ENCODE measurements at places on chromosomes 11 and 22.

- no peak for DNase-seq
These were observed 261.1 kb downstream of the SBF2 start for GRCh38 chr11:10032935-10033334.

DNA sequence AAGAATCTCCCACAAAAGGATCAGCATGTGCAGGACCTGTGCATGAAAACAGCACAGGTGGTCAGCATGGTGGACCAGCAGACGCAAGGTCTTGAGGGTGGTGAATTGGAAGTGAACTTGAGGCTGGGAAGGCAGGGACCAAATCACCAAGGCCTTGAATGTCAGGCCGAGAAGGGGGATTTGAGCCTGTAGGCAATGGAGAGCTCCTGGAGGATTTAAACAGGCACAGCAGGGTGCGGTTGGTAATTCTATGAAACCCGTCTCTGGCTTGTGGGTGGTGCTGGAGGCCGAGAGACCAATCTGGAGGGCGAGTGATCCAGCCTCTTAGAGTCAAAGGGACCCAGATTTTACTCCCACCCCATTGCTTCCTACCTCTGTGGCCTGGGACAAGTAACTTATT is 2.4 kb downstream of the TSKU start:
- DNase-seq, result no peak

DNA sequence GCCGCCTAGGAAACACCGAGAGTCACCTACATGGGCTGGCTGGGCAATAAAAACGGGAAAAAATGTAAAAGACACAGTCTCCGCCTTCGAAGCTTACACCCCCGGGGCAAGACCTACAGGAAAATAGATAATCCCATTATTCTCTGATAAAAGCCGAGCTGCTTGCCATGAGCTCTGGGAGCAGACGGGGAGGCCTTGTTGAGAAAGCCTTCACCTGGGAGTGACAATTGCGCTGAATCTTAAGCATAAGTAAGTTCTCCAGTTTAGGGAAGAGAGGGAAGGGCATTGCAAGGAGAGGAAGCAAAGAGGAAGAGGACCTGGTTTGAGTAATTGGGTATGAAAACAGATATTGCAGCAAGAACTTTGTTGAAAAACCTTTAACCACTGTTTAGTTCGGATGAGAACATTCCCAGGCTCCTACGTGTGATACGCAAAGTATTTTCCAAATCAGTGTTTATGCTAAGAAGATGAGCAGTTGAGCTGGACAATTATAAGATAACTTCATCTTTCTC is 813 bp upstream of the BTBD10 start:
- no peak for DNase-seq

GRCh38 chr11:55652560-55652959 is 4.4 kb downstream of the OR4S2 start:
- no peak for DNase-seq

DNA sequence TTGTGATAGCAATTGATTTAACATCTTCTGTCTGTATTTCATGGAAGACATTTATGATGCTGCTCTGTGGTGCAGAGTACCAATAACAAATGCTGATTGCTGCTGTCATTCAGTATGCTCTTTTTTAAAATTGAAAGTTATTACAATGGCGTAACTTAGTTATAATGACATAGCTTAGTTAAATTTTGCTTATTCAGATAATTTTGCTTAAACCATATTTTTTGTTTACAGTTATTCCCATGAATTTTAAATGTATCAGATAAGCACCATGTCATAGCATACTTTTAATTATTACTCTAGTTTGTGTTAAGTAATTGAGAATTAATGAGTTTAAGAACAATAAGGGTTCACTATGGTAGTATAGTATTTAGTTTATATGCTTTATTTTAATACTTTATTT is 15.5 kb downstream of the PRMT3 start:
- no peak for DNase-seq

DNA sequence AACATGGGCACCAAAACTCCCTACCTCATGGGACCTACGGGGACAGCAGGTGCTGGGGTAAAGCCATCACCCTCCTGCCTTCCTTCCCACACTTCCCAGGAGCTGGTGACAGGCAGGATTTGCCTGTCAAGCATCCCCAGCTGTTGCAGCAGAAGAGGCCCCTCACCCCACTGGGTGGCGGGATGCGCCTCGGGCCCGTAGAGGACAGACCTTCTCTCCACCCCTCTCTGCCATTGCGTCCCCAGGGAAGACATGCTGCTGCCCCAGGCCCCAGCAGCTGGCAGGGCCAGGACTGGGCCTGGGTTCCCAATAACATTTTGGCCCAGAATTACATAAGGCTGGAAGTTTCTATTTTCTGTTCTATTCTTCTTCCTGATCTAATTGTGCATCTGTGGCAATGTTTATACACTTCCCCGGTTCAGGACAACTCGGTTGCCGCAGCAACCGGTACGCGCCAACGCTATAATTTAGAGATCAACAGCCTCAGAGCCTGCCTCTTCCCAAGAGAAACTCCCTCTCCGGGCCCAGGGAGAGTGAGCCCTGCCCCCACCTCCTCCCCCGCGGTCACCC is 25.4 kb downstream of the KCNJ4 start:
- no peak for DNase-seq

DNA sequence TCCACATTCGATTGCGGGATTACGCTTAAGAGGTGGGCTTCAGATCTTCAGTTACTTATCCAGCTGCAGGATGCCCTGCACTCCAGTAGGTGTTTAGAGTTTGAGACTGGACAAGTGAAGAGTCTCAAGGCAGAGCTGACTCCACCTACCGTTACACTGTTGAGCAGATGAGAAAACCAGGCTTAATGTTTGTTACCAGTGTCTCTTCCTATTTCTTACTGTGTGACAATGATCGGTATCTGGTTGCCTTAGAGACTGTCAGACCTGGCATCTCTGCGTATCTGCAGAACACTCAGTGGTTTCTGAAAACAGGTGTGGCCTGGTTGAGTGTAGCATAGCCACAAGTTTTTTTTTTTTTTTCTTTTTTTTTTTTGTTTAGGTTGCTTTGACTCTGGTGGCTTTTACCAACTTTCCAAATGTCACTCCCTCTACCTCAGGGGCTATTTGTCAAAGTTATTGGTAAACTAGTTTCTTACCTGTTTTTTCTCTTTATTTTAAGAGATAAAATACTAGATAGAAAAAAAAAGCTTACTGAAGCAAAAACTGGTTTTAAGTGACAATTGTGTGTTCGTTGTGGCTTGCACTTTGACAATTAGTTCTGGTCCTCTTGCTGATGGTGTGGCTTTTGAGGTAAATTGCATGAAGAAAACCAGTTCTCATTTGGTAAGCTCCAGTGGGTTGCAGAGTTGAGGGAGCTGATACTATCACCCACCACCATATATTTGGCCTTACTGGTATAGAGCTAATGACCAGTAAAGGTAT is 284.8 kb downstream of the ETS1 start:
- DNase-seq, result no peak
